Stimulated activated CD8-positive, alpha-beta memory T cell treated with anti-CD3 and anti-CD28 coated beads, Interleukin-15, amount 100 ng/mL, for 1 hour (primary cell): ENCODE measurements at places on chromosomes 1 and 21.

DNA sequence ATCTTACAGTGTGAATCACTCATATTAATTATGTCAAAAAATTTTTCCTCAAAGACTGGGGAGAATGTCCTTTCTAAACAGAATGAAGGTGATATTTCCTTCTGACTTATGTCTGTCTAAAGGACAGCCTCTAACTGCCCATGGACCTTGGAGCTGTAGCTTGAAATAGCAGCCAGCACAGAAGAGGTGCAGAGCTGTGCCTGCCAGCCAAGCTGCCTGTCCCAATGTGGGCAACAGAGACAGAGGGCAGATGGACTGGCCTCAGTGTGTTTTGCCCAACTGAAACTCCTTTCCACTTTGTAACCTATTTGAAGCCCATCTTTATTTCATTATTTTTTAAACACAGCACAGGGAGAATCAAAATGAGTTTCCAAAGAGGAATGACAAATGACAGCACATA lies 97.6 kb upstream of the DYNLT5 start:
- no peak for DNase-seq

GRCh38 chr21:43925609-43926008 lies 60.6 kb downstream of the AGPAT3 start:
- no peak for DNase-seq

DNA sequence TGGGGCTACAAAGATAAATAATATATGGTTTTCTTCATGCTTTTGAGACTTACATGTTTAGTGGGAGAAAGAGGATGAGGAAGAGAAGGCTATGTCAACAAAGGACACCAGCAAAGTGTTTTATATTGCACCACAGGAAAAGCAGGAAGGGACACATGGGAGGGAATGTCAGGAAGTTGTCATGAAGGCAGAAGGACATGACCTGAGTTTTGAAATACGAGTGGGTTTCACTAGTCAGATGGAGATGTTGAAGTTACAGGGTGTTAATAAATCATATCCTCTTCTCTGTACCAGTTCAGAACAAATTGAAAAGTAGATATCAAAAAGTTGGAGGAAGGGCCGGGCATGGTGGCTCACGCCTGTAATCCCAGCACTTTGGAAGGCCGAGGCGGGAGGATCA lies 18.2 kb upstream of the AGO1 start:
- DNase-seq, result no peak

- no peak for DNase-seq
Observed at GRCh38 chr1:61320575-61320974, 238.2 kb downstream of the NFIA start.

GRCh38 chr1:96721053-96721415 lies 550 bp upstream of the PTBP2 start:
- no peak for DNase-seq

- DNase-seq, result no peak
Observed at GRCh38 chr1:22111620-22112019, 31.3 kb downstream of the WNT4 start.
